ENCODE measurements at places on chromosomes 6 and 20.

DNA sequence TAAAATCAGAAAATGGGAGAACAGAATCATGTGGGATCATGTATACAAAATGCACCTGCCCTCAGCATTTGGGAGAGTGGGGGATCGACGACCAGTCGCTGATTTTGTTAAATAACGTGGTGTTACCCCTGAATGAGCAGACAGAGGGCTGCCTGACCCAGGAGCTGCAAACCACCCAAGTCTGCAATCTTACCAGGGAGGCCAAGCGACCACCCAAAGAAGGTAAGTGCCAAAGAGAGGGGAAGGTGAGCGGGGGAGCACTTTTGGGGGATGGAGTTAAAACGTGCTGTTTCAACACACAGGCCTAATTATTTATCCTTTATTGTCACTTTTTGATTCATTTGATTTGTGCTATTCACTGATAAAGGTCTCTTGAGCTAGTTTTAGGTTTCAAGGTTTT lies 4.1 kb downstream of the ADGRB3 start:
- DNase-seq: no peak

DNA sequence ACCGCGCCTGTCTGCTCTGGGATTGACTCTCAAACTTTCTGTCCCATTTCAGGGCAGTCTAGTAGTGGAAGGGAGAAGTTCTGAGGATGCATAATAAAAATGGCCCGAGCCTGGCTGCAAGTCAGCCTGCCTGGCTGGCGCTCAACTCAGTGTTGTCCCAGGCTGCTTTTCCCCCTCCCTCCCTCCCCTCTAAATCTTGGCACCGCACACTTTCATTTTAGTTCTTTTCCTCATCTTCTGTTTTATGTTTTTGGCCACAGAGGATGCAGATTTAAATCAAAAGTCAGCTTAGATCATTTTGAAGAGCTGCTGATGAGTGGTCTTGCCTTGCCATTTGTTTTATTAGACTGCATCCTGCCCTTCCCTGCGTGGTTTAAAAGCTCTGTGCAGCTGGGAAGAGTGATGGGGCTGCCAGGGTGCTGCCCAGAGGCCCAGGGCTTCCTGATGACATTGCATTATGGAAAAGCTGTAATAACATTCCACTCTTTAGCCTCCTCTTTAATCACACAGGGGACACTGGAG lies 6.5 kb upstream of the UQCC2 start:
- DNase-seq: no peak

DNA sequence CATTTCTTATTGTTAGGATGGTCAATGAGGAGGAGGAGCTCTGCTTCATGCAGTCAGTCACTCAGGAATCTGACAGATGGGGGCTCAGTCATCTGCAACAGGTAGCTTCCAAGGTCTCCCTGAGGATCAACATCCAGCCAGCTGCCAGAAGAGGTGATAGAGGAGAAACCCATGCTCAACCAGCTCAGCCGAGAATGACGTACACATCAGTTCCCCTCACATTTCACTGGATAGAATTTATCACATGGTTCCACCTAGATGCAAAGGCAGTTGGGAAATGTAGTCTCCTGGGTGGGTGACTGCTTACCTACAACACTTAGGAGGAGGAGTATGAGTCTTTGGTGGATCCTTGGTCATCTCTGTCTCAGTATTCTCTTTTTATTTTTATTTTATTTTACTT lies 144.5 kb downstream of the CEBPB start:
- peak; percentile 88 for DNase-seq

DNA sequence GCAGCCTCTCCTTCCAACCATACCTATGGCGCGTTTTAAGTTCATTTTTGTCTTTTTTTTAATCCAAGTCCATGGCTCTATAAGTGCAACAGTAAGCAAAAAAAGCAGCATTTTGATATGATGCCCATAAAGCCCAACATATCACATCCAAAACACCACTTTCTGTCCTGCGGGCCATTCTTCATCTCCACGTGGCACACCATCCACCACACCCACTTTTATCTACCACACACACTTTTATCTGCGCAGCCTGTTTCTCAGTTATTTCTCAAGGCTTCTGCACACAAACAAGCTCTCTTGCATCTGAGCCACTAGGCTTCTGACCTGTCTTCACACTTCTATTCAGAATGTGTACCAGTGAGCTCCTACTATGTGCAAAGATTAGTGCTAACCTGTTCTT lies 5.3 kb downstream of the GCLC start:
- DNase-seq: no peak

GRCh38 chr20:50520222-50520880 lies 10.2 kb downstream of the PTPN1 start:
- DNase-seq: peak; percentile 44

DNA sequence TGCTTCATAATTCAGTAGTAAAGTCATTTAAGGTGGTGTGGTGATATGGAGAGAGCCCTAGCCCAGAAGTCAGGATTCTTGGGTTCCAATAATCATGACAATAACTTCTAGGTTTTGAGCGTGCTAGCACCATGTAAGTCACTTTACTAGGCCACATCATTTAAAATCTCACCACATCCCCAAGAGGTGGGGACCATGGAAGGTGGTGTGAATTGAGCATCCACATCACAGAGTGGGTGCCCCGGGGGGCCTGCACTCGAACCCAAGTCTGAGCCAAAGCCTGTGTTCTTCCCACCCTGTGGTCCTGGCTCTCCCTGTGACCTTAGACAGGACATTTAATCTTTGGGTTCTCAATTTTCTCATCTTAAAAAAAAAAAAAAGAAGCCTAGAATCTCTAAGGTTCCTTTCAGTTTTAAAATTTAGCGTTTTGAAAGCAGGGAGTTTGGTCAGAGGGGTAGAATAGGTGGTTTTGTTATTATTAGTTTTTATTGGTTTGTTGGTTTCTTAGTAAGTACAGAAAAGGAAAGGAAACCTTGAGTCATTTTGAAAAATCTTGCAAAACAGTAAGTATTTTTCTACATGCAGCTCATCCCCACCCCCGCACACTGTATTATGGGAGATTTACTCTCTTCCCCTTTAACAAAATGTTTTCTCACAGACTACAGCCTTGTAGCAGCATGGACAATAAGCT lies 26.4 kb downstream of the ARMC2 start:
- DNase-seq: no peak

GRCh38 chr6:106735136-106735633 lies 105.8 kb downstream of the QRSL1 start:
- DNase-seq: no peak

DNA sequence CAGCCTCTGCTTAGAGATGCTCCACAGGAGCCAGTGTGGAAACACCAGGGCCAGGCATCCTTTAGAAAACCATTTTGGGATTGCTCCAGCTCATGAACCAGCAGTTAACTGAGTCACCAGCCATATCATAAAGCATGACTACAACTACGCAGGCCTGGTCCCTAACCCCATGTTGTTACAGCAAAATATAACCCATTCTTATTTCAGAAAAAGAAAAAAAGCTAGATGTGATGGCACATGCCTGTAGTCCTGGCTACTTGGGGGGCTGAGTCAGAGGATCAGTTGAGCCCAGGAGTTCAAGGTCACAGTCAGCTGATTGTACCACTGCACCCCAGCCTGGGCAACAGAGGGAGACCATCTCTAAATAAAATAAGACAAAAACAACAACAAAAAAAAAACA lies 36.8 kb downstream of the C6orf15 start:
- no peak for DNase-seq

- DNase-seq: no peak
These were observed 24.4 kb downstream of the QKI start for GRCh38 chr6:163438940-163439335.

DNA sequence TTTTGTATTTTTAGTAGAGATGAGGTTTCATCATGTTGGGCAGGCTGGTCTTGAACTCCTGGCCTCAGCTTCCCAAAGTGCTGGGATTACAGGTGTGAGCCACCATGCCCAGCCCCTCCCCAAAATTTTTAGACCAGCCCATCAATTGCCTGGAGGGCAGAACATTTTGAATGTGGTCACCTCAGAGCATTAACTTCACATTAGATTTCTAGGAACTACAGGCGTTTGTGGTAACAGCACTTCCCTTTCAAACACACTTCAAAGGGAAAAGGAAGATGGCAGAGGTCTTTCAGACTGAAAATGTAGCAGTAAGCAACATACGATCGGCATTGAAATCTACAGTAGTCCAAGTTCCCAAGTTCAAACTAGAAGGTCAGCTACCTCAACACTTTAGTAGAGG lies 12.3 kb upstream of the SLA2 start:
- DNase-seq: no peak

DNA sequence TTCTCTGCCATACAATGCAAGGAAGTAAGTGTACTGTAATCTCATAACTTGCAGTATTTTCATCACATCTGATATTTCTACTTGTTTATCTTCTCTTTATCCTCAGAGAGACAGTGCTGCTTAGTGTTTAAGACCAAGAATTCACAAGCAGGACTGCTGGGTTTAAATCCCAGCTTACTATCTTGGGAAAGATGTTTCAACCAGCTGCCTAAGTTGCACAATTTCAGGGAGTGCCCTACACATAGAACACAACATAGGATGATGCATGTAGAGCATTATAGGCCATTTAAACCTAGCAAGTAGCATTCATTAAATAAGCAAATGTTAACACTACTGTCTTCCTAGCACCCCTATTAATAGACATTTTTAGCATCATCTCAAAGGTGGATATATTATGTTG lies 205.2 kb upstream of the CEP162 start:
- no peak for DNase-seq

DNA sequence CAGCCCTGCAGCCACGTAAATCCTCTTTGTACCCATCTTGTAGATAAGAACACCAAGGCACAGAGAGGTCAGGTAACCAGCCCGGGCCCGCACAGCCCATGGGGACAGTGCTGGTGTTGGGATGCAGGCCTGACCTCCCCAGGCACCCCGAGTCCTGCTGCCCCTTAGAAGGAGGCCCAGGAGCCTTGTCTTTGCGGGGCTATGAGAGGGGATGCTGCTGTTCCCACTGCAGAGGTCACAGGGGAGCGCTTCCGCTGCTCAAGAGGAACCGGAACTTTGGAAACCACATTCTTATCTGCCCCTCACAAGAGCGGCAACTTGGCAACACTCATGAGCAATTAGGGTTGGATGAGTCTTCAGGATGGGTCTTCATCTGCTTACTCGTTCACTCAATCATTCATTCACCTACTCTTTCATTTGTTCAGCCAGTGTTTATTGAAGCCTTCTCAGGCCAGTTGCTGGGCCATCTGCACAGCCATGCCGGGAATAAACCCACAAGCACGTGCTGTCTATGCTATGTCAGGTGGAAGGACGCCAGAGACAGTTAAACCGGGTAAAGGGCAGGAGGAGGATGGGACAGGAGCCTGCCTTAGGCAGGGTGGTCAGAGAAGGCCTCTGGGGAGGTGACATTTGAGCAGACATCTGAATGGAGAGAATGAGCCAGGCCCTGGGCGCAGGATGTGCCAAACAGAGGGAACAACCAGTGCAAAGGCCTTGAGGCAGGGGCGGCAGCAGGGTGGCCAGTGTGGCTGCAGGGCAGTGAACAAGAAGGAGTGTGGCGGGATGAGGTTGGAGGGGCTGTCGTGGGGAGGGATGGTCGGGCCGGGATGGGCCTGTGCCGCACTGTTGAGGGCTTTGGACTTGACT lies 60.8 kb downstream of the RBM38 start:
- peak; percentile 81 for DNase-seq

DNA sequence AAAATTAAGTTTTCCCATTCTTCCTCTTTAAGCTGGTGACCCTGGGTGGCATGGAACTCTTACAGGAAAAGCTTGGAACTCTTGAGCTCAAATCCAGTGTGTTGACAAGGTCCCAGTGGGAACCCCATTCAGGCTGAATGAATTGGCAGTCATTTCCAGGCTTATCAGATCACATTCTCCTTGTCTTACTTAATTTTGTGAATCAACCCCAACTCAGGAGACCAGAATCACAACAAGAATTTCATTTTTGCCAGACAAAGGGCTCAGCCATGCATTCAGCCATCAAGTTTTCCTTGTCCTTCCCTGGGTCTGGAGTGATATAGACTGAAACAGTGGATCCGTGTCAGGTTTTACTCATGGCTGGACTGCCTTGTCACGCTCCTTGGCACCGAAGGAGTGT lies 92.1 kb upstream of the EEF1E1 start:
- no peak for DNase-seq

DNA sequence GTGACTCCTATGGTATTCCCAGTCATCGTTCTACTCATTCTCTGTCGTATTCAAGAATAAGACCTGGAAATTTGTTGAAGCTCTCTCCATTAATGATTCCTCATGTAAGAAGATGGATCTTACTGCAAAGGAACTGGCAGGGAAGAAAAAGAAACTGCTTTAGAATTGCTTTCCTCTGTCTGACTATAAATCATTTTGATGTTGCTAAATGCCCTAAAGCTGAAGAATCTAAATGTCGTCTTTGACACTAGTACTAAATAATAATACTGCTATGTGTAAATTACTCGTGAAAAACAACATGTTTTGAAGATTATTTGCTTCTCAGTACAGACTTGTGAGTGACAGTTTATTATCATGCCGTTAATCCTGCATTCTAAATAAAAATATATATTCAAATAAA lies 20.5 kb upstream of the MYLIP start:
- no peak for DNase-seq

- DNase-seq: no peak
These were observed 4.9 kb upstream of the DLL1 start for GRCh38 chr6:170295510-170296422.

DNA sequence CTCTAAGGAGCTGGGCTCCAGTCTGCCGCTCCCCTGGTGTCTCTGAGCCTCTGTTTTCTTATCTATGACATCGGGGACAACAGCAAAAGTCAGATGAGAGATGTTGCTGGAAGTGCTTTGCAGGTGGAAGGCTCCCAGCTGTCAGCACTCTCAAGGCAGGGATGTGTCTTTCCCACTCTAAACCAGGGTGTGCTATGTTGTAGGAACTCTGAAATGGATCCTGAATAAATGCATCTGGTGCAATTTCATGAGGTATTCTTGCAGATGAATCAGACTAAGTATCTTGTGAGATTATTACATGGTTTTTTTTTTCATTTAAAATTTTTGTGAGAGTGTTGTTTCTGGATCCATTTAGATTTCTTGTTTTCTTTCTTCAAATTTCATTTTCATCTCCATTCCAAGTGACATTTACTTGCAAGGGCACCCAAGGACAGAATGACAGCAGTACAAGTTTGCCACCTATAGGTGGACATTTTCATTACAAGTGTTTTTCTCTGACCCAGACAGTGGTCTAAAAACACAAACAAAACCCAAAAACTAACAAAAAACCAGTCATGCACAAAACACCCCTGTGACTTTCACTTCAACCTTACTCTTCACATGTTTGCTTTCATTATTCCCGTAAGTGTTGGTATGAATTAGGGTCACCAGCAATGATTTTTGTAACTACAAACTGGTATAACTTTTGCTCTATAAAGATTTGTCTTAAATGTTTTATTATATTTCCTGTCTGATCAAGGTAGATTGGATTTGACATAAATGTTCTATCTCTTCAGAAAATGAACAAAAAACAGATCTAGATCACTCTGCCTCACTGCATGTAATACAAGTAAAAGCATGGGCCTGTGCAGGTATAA lies 14.7 kb upstream of the SIM1 start:
- DNase-seq: no peak

GRCh38 chr6:154951345-154952200 lies 43.5 kb upstream of the TIAM2 start:
- DNase-seq: no peak
